ENCODE measurements at places on chromosomes 3 and 15.

- DNase-seq: no peak
Measured at GRCh38 chr15:69439623-69440022, 13.0 kb upstream of the RPLP1 start.

DNA sequence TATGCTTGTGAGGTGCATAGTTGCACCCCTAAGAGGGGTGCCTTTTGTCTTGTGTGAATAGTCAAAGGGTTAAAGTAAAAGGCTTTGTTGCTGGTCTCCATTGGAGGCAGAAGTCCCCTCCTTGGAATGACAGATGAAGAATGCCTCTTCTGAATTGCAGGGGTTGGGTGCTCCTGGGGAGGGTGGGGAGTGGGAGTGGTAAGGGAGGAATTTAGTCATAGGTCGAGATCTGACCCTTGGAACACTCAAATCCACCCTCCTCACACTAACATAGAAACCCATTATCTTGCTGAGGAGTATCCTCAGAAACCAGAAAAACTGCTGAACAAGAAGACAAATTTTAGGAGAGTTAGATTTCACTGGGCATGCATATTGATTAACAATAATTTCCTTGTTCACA, 4.7 kb downstream of the CTXND1 start:
- DNase-seq: no peak

DNA sequence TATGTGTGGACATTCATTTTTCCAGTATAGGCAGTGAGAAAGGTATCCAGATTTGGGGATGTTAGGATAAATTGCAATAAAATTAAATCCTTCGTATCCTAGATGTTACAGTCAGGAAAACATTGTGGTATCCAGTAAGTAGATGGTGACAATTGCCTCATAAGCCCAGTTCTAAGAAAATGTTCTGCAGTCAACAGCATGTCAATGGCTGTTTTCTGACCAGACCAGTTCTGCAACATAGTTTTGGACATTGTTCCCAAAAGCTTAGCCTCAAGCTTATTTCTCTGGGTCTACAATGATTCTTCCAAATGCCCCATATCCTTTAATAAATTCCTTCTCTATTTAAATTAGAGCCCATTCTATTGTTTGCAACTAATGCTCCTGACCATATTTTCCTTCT, 480.7 kb downstream of the FHIT start:
- DNase-seq: no peak

- no peak for DNase-seq
Measured at GRCh38 chr3:176005564-176005963, 1146.4 kb downstream of the NAALADL2 start.

DNA sequence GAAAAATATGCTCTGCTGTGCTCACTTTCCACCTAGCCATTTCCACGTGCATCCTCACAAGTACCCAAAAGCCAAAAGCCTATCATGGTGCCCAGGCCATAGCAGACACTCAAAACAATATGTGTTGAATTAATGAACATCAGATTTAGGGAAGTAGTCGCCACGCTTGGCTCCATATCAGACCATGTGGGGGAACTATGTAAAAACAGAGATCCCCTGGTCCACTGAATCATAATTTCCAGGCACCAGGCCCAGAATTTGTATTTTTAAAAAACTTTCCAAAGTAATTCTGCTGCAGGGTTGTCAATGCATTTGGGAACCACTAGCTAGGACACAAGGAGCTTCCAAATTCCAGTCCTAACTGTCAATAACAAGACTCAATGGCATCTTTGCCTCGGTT, 77.3 kb downstream of the CNTN3 start:
- DNase-seq: no peak

DNA sequence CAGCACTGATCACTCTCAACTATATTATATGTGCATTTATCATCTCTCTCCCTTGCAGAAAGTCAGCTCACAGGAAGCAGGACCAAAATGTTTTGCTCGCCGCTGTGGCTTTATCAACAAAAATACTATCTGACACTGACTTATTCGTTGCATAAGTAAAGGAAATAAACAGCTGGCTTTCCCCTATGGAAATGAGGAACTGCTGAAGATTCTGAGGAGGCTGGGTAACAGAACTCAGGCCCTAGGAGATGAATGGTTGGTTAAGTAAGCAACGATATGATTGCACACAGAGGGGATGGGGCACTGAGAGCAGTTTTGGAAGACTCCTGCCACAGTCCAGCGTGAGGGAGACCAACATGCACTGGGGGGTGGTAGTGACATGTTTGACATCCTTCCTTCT, 181.1 kb downstream of the STT3B start:
- peak; percentile 52 for DNase-seq

- DNase-seq: no peak
Measured at GRCh38 chr3:125186261-125186787, 26.2 kb downstream of the SLC12A8 start.

DNA sequence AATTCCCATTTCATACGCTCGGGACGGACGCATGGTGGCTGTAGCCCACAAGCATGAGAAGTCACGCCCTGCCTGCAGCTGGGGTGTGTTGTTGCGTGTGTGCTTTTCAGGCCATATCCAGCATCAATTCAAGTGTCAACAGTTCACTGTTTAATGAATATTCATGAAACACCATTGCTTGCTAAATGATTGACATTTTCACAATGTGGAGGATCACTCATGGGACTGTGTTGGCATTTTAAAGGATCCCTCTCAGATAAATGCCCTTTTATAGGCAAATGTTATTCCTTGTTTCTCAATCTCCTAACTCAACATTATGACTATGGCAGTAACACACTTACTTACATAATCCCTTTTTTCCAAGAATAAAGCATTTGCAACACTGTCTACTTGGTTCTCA, 511.3 kb downstream of the GABRG3 start:
- no peak for DNase-seq

GRCh38 chr15:69389426-69389825, 24.7 kb upstream of the KIF23 start:
- DNase-seq: no peak

- no peak for DNase-seq
Measured at GRCh38 chr3:140438736-140439470, 239.0 kb upstream of the TRIM42 start.

GRCh38 chr3:52439426-52440248, 5.3 kb downstream of the SEMA3G start:
- no peak for DNase-seq

DNA sequence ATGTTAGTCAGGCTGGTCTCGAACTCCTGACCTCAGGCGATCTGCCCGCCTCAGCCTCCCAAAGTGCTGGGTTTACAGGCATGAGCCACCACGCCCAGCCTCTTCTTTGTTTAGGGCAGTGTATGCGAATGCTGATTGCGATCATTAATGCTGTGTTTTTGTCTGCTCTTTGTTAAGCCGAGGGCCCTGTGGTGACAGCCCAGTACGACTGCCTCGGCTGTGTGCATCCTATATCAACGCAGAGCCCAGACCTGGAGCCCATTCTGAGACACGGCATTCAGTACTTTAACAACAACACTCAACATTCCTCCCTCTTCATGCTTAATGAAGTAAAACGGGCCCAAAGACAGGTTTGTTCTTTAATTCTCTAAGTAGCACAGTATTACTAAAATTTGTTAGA, 7.8 kb downstream of the KNG1 start:
- no peak for DNase-seq

- no peak for DNase-seq
Measured at GRCh38 chr15:76342058-76342381, 5.4 kb downstream of the ISL2 start.

- DNase-seq: no peak
Measured at GRCh38 chr15:80950291-80951078, 39.1 kb downstream of the MESD start.

GRCh38 chr15:77160562-77161478, 89.9 kb upstream of the TSPAN3 start:
- peak; percentile 83 for DNase-seq

- no peak for DNase-seq
Measured at GRCh38 chr3:29804044-29804443, 523.2 kb downstream of the RBMS3 start.

- DNase-seq: no peak
Measured at GRCh38 chr3:178562947-178563232, 26.7 kb downstream of the KCNMB2 start.

GRCh38 chr3:36444909-36445308, 64.6 kb downstream of the STAC start:
- DNase-seq: no peak

DNA sequence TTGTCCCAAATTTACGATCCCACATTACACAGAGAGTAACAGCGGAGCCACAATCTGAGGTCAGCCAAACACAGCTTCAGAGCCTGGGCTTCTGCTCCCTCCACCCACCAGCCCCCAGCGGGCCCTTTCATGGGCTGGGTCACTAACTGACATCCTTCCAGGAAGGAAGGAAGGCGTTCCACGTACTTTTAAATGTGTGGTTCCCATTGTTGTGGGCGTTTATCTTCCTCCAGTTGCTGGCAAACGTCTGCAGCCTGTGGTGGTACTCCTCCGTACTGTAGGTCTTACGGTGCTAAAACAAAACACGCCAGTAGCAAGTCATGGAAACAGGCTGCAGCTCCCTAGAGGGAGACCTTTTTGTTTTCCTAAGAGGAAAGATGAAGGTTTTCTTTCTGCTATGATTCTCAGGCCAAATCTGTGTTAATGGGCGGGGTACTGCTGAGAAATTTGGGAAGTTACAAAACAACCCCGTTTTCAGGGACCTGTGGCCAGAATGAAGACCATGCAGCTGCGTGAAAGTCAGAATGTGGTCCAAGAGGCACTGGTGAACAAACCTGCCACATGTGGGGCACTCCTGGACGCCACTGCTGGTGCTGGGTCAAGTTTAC, 7.6 kb downstream of the CTSH start:
- peak; percentile 64 for DNase-seq

DNA sequence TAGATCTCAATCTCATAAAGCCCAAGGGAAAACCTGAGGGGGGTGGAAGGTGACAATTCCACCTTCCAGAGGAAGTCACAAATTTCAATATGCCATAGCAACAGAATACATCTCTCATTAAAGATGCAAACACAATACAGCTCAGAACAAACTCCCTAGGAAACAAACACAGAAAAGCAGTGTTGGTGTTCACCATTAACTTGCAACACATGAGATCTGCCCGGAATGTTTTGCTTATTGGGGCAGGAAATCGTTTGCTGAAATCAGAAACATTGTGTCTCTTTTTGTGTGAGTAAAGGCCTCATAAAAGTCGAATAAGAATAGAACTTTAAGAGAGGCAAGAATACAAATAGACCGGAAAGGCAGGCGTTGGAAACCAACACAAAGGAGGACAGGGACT, 5.8 kb upstream of the RYR3 start:
- DNase-seq: no peak

DNA sequence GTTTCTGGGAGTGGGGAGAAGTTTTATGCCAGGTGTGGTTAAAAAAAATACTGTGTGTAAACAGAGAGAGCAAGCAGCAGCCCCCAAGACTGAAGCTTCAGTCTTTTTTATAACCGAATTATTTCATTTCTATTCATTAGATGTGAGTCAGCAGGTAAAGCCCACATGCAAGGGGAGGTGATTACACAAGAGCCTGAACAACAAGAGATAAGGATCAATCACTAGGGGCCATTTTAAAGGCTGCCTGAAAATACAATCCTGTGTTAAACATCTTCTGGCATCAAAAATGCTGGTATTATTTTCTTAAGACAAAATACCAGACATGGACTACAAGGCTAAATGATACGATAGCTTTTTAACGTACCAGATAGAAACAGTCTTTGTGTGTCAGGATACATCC, 217.3 kb downstream of the SUCLG2 start:
- no peak for DNase-seq

GRCh38 chr3:51706021-51706485, 815 bp upstream of the GRM2 start:
- DNase-seq: no peak

DNA sequence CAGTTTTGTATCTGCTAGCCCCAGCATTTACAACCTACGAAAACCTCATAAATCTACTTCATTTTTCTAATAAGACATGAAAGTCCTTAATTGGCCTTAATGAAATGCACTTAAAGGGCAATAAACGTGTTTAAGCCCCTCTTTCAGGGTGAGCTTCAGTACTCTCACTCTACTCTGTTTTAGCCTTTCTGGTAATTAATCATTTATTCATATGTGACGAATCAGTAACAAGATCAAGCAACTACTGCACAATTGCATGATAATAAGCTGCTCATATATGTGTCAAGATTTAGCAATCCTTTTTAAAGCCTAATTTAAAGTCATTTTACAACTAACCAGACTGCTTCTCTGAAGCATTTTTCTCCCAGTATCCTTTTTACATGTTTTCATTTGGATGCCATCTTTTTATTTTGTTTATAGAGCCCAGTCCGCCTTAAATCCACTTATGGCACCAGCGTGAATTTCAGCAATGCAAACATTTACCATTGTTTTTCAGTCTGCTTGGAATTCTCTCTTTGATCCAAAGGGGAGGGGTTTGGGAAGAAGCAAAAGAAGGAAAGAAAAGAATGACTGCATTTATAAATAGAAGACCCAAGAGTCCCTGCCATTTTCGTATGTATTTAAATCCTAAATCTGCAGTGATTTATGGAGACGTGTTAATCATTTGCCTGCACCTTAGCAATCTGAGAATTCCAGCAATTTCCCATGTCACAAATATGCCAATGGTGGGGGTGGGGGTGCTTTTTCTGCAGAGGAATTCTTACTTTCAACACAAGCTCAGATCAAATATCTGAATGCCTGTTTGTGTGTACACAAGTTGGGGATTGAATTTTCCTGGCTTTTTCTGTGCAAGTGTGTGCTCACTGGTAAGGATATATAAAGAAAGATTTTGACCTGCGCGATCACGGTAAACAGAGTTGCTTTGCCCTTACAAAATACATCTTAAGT, 230.8 kb upstream of the TBC1D5 start:
- no peak for DNase-seq

DNA sequence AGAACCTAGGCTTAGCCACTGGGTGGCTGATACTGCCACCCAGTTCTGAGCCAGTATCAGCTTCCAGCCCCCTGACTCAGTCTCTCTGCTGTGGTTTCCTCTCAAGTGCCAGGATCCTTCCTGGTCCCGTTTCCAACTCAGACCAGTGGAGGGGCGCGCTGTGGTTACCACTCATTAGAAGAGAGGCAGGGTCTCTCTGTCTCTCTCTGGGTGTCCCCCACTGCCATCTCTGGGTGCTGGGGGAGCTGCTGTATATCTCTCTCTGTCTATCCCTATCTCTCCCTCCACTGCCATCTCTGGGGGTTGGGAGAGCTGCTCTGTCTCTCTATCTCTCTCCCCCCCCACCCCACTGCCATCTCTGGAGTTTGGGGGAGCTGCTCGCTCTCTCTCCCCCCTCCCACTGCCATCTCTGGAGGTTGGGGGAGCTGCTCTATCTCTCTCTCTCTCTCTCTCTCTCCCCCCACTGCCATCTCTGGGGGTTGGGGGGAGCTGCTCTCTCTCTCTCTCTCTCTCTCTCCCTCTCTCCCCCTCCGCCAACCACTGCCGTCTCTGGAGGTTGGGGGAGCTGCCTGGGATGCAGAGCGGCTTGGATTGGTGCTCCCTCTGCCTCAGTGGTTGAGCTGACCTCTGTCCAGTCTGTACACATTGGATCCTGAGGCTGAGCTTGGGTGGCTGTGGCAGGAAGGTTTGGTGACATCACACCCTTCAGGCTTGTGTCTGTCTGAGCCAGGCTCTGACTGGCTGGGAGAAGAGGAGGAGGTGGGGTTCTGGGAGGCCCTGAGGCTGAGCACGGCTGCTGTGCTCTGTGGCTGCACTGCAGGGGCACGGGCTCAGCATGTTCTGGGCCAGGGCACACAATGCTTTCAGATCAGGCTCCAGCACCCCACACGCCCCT, 98.9 kb downstream of the APBA2 start:
- no peak for DNase-seq

GRCh38 chr3:106183762-106184391, 315.1 kb upstream of the CBLB start:
- no peak for DNase-seq

GRCh38 chr3:141864281-141864970, 12.0 kb upstream of the ATP1B3 start:
- no peak for DNase-seq

GRCh38 chr15:46701896-46702295, 1015.4 kb upstream of the SEMA6D start:
- DNase-seq: no peak
